ENCODE measurements at places on chromosomes 12 and 14. TPM values are rescaled to one million over a fixed set of nuclear protein-coding genes. Genes with fewer than 3 reads are reported as not detected.

DNA sequence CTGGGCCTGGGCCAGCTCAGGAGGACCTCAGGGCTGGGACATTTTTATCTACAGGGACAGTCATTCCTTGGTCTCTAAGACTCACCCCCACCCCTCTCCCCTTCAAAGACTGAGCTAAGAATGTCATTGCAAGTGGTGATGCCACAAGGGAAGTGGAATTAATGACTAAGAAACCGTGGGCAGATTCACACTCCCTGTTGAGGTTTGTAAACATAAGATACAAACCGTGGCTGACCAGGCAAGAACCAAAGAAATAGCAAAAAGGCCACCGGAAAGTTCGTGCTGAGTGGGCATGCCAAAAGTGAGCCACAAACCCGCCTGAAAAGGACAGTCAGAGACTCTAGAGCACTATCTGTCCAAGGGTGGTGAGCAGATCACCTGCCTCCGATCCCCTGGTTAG, 25.7 kb downstream of the NUAK1 start:
- DNase-seq, result peak; percentile 19

- DNase-seq, result no peak
These were observed 22.2 kb downstream of the CPSF2 start for GRCh38 chr14:92143962-92144361.

- DNase-seq, result no peak
These were observed 25.0 kb upstream of the GTF2A1 start for GRCh38 chr14:81245771-81246170.

DNA sequence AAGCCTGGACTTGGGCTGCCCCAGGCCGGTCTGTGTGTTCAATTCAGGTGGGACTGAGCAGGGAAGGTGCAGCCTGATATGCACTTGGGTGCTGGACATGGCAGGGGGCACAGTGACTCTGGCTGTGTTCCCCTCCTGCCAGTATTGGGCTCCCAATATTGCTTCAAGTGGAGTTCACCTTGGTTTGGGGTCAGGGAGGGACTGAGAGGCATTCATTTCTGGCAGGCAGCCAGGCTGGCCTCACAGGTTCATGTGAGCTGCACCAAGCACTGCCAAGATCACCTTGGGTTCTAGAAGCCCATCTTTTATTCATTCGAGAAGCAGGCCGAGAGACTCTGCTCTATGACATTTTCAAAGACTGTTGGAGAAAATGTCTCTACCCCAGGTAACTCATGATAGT, 245.0 kb downstream of the CHST11 start:
- no peak for DNase-seq

Gene KLRC3
- total RNA-seq, result 1.8 TPM

Gene INHBC
- 0.20 TPM for total RNA-seq

Gene RNASE8
- total RNA-seq, result not detected

Gene CDKL1
- total RNA-seq, result 7.1 TPM

Gene EXOC3L4
- total RNA-seq, result not detected
